AML-193 (cell line): ENCODE measurements at places on chromosomes 11 and 22.
A peak's percentile ranks its signal among the peaks of the same experiment; 100 is the strongest.

GRCh38 chr11:113345978-113346377 lies 31.6 kb downstream of the TTC12 start:
- no peak for DNase-seq

DNA sequence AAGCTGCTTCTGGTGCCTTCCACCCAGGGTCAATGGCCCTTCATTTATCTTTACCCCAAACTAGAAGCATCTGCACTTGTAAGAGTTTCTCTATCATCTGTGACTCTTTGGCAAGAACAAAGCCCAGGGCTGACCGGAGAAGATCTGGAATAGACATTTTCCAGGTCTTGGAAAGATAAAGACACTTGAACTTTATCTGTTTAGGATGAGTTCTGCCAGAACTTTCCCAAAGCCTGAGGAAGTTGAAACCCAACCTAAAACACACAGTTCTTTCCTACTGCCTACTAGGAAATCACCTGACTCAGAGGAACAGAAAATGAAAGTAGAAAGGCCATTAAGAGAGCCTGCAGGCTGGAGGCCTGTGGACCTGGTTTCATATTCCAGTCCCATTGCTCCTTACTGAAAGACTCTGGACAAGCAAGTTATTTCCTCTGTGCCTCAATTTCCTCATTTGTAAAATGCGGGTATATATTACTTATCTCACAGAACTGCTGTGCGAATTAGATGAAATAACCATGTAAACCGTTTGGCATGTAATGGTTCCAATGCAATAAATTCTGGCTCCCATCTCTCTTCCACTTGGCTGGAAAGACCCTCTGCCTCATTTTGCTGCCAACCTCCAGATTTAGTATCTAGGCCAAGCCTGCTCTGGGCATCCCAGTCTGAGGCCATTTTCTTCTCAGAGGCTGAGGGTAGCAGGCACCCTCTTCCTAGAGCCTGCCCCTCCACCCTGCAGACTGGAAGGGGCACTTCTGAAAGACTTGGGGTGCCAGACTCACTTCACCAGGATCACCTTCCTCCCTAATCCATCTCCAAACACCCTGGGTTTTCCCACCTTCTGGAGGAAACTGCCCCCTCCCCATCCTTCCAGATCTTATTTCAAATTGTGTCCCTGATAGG lies 1.2 kb downstream of the UBE2L6 start:
- peak; percentile 59 for DNase-seq

DNA sequence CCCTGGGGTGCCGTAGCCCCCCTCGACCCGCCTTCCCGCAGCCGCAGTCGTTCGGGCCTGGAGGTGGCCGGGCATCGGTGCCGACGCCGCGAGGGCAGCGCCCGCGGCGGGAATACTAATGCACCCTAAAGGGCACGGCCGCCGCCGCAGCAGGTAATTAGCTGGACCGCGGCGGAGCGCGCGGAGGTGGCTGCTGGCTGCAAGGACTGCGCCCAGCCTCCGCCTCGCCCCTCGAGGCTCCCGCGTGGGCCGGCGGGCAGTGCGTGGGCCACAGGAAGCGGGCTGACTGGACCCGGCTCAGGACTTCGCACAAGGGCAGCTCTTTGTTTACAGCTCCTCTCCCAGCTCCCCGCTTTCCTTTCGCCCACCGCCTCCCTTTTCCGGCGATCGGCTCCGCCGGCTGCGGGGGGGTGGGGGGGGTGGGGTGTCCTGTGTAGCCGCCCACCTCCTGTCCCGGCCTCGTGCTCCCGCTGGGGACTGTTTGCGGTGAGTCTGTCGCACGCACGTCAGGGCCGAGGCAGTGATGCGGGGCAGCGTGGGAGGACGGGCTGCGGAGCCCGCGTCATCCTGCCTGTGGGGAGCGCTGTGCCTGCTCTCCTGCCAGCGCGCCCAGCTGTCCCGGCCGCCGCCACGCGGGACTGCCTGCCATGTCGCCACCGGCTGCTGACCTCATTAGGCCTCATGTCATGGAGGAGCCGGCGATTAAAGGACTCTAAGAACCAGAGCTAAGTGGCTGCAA lies 53.2 kb downstream of the GRIK4 start:
- no peak for DNase-seq

DNA sequence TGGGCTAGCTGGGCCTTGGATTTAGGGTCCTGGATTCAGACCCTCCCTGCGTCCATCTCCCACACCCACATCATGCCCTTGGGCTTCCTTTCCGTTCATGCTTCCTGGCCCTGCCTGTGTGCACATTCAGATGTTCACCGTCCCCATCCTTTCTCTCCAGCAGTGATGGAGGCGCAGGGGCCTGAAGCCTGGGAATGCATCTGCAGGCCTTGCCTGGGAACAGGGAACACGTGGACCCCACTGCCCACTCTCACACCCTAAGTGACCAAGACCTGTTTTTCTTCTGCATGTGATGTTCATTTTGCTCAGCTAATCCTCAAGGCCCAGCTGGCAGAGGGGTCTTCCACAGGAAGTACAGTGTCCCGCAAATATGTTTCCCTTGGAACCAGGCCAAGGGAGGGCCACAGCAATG lies 91.6 kb upstream of the PARVA start:
- no peak for DNase-seq

DNA sequence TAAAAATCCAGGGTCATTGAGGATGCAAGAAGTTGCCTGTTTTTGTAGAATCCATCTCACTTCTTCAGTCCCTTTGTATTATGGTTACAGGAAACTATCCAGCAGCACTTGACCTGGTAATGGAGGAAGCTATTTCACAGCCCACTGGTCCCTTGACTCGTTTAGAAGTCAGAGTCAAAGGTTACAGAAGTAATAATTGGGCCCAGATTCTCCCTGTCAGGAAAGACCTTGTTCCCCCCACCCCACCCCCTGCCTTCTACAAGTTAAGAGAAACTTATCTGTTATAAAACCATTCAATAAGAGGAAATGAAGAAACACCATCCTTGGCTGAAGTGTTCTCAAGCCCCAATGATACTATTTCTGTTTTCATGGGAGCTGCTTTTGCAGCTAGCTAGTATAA lies 65.8 kb downstream of the CSTPP1 start:
- peak; percentile 32 for DNase-seq

DNA sequence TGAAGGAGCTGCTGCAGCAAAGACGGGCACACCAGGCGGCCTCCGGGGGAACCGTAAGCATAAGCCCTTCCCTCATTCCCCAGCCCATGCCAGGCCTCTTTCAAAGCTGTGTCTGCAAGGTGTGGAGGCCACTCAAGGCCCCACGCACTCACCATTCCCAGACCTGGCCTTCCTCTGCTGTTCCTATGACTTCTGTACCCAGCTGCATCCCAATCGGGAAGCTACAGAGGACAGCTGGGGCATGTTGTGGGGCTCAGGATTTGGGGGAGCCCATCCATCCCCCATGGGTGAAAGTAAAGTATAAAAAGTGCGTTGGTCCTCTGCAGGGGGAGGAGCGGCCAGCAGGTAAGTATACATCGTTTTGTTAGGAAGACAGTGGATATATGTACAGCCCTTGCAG lies 2.2 kb downstream of the POU2AF3 start:
- DNase-seq, result no peak

- peak; percentile 17 for DNase-seq
Measured at GRCh38 chr11:66579017-66579606, 10.7 kb upstream of the CTSF start.

DNA sequence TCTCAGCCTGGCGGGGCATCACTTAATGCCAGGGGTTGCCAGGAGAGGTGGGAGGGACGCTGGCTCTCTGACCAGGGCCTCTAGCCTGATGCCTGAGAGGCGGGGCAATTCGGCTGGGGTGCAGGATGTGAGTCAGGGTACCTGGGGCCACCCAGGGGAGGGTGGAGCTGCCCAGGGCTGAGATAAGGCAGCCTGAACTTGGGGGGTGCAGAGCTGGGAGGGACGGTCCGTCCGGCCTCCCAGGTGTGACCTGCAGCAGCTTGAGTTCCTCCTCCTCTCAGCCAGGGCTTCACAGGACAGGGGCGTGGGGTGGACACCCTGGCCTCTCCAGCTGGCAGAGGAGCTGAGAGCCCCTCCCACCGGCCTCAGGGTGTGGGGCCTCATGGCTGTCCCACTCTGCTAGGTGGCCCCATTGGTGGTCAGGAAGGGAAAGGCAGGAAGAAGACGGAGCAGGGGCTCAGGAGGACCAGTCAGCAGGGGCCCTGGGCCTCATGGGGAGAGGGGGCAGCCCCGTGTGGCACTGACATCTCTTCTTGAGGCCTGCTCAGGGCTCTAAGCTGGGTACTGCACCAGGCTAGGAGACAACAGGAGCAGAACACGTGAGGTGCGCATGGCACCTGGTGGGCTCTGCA lies 942 bp upstream of the RPS6KA4 start:
- no peak for DNase-seq

- DNase-seq, result peak; percentile 24
Measured at GRCh38 chr11:73313652-73314051, 5.6 kb downstream of the ARHGEF17 start.

DNA sequence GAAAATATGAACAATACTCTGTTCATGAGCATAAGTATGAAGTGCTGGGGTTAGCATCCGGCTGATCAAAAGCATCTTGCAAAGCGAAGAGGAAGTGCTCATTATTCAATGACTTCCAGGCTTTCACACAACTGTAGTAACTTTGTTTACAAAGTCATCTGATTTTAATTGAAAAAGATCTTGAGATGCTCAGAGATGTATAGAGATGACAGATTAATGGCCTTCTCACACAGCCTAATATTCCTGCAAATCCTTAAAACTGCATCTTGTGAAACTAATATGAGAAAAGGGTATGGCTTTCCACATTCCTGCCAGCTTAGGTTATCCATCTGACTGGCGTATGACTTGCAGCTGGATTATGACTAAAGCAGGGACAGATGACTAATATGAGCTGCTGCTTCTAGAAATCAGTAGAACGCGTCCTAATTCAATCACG lies 125.4 kb downstream of the CASP12 start:
- DNase-seq, result no peak

- no peak for DNase-seq
Measured at GRCh38 chr11:74775762-74776161, 27.1 kb downstream of the RNF169 start.

DNA sequence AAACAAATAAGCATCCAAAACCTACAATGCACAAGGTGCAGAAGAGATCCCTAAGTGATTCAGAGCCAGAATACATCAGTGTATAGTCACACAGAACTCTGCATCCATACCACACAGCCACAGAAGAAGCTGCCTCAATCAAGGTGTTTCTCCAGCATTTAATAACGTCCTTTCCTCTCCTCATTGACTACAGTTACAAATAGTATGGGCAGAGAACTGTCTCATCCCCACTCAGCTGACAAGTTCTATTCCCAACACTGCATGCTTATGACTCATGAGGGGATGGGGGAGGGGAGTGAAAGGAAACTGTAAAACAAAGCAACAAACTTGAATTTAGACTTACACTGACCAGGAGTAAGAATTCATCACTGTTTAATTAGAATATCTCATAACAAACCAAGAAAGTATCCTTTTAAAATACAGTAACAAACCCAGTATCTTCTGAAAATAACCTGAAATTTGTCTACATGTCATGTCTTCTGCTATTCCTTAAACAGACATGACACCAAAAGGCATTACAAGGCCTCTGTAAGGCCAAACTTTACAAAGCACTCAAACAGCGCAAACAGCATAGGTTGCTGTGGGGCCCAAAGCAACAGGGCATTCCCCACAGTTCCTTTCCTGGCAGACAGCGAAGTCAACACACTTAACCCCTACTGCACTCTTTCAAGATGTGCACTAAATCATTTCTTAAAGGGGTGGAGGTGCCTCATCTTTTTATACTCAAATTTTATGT lies 29.3 kb downstream of the CELF1 start:
- DNase-seq, result no peak

GRCh38 chr22:43542681-43543521 lies 131.1 kb downstream of the MPPED1 start:
- no peak for DNase-seq

DNA sequence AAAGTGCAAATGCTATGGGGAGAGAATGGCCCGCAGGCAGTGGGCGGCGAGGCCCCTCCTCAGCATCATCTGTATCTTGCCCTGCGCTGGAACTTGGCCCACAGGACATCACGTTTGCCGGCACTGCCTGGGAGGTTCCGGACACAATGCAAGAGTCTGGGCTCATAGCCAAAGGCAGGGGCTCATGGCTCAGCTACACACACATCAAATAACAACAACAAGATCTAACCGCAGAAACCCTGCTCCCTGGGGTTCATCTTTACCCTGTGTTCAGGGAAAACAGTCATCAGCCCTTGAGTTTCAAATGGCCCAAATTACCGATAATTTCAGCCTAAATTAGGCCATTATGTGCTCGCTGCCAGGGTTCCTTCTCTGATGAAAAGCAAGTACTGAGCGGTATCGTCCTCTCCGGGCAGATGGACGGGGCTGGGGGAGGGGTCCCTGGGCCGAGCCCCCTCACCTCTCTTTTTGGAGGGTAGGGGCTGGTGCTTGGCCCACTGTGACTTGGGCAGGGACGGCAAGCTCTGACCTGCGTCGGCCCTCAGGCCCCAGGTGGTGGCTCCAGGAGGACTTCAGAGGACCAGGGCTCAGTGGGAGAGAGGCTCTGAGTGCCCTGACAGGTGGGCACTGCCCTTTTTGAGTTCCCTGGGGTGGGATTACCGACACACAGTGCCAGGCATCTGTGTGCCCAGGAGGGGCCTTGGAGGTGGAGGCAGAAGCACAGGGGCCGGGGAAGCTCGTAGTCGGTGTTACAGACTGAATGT lies 25.0 kb upstream of the GAL start:
- no peak for DNase-seq

- peak; percentile 70 for DNase-seq
Measured at GRCh38 chr11:63986156-63986931, at the start of gene OTUB1. Gene OTUB1, plus strand, starts transcription at chr11:63986438. Its CDS starts 19 bp downstream, at chr11:63986457.

GRCh38 chr11:73645972-73646631 lies at the start of gene PLEKHB1:
Gene PLEKHB1, plus strand, starts transcription at chr11:73646581. Its CDS starts 28 bp downstream, at chr11:73646609.
- DNase-seq, result no peak

DNA sequence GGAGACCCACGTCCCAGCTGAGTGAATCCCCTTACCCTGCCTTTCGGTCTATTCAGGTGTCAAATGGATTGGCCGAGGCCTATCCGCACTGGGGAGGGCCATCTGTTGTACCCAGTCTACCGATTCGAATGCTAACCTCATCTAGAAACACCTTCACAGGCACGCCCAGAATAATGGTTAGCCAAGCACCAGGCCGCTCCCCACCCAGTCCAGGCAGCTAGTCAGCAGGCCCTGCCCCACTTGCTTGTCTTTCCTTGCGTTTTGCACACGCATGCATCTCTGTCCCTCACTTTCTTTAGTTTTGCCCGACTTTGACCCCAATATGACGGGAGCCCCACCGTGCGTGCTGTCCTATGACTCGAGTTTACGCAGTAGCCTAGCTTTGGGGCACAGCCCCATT lies 31.7 kb downstream of the PARVB start:
- no peak for DNase-seq

DNA sequence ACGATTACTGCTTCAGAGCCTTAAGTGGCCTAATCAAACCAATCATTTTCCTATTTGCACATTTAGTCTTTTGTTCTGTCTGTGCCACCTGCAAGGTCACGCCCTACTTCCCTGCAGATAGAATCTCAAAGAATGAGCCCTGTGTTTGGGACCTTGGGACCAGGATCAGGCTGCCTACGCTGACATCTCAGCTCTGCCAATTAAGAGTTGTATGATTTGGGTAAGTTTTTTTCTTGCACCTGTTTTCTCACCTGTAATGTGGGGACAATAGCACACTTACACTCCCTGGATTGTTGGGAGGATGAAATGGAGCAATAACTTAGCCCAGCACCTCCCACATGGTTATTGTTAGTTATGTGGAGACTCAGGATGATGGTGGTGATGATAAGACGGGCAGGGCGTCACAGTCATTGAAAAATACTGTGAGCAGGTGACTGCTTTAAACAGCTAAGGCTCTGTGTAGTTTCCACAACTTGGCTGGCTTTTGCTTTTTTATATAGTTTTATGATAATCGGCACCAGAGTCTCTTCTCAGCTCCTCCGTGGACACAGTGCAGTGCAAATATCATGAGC lies 155.0 kb downstream of the ADAMTS15 start:
- DNase-seq, result no peak

GRCh38 chr11:127890030-127890615 lies 697.2 kb downstream of the ETS1 start:
- DNase-seq, result no peak
